ENCODE measurements at places on chromosomes 6 and 20.
A peak's percentile ranks its signal among the peaks of the same experiment; 100 is the strongest.

GRCh38 chr6:143368426-143368825, 82.1 kb downstream of the ADAT2 start:
- DNase-seq: no peak

GRCh38 chr6:149336609-149336928, 19.1 kb downstream of the TAB2 start:
- no peak for DNase-seq

DNA sequence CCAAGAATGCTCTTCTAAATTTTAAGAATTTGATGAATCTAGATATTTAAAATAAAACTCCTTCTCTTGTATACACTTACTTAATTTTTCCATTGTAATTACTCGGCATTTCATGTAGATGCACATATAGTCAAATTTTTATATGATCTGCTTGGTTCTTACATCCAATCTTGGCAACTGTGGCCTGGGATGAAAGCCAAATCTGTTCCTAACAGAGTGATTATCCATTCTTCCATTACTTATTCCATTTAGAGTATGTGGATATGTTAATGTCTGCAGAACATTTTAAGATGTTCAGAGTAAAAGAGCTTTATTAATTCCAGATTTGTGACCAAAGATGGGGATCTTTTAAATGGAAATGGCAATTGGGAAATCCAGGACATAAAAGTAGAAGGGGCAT, 144.1 kb upstream of the PDE7B start:
- no peak for DNase-seq

DNA sequence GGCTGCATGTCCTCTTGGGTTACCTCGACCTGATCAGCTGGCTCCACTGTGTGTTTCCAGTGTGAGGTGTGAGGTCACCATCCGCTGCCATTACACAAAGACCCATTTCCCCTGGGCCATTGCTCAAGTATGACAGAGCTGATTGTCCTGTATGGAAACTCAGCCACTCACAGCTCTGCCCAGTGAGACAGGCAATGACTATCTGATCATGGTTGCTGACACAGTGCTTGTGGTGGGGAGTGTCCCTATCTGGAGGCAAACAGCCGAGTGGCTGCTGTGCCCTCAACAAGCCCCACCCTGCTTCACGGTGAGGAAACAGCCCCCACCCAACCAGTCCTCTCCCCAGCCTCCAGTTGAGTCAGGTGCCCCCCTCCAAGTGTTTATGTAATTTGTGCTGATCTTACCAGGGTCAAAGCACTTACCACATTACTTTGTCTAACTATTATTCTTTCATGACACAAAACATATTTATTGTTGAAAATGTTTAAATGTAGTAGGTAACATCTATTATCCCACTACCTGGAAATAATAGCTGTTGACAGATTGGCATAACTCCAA, 11.7 kb upstream of the MAPK13 start:
- DNase-seq: peak; percentile 69

GRCh38 chr6:50850223-50851048, 31.8 kb downstream of the TFAP2B start:
- DNase-seq: peak; percentile 88

DNA sequence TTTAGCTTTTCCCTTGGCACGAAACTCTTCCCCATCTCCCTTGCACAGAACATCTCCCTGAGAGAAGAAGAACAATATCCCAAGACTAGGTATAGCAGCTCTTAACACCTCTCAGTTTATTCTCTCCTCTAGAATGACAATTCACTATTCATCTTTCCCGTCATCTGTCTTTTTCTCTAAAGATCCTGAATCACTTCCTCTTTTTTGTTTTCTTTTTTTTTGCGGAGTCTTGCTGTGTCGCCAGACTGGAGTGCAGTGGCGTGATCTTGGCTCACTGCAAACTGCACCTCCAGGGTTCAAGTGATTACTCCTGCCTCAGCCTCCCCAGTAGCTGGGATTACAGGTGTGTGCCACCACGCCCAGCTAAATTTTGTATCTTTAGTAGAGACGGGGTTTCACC, 574.4 kb upstream of the MAP3K7 start:
- DNase-seq: no peak

- peak; percentile 26 for DNase-seq
Measured at GRCh38 chr6:41269716-41270115, 16.8 kb downstream of the TREM1 start.

DNA sequence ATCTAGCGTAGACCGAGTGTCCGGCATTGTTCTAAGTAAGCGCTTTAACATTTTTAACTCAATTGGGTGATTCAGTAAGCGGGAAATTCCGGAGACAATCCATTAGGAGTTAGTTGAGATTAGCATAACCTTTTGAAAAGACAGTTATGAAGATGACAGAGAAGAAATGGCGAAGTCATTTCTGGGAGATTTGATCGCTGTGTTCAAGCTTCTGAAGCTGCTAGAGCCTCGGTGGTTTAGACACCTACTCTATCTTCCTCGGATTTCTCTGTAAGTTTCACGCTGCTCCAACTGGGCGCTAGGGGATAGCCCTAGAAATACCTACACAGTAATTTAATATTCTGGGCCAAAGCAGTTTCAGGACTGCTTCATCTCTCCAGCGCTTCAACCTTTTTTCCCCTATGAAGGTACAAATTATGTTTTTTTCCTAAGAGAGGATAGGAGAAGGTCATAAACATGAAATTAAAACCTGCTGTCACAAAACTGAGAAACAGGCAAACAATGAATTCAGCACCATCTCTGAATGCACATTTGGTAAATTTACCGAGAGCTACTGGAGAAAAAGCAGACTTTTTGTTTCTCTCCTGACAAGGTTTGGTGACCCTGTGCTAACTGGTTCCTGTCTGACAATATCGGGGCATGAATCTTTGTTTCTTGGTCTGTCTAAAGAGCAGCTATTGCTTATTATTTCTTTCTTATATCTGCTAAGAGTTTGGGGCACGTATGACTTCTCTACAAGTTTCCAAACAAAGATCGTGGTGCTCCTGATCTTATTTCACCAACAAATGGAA, 22.4 kb downstream of the ZNF311 start:
- DNase-seq: no peak

- DNase-seq: no peak
Measured at GRCh38 chr6:19245656-19246055, 591.5 kb upstream of the ID4 start.

DNA sequence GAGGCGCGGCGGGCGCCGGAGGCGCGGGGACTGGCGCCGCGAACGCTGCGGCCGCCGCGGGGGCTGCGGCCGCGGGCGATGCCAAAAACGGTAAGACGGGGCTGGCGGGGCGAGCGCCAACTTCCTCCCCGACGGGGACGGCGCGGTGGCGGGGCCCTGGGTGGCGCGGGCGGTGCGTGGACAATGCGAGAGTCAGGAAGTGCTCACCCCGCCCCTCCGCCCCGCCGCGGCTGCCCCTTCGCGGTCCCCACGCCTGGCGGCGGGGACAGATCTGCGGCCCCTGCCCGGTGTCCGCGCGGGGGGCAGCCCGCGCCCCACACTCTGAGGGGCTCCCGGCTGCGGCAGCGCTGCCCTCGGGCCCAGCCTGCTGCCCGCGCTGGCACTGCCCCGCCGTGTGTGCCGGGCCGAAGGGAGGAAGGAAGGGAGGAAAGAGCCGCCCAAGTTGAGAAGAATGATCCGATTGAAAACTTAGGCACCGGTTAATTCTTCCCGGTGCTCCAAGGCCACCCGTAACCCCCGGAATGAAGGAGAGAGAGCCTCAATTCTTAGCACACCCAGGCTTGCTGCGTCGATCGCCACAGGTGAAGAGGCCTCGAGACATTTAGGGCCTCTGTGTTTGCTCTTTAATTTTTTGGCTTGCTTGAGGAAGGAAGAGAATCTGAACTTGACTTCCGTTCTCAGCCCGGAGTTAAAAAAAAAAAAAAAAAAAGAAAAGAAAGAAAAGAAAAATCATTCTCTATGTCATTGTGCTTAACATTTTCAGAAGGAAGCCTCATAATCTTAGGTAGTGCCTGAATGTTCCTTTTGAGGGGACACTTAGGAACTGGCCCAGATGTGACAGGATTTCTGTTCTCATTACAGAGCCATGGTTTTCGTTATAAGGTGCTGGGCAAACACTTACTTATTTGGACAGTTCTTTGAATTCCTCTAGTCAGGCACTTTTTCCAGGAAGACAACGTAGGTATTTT, 982 bp downstream of the HECA start:
- DNase-seq: peak; percentile 58

DNA sequence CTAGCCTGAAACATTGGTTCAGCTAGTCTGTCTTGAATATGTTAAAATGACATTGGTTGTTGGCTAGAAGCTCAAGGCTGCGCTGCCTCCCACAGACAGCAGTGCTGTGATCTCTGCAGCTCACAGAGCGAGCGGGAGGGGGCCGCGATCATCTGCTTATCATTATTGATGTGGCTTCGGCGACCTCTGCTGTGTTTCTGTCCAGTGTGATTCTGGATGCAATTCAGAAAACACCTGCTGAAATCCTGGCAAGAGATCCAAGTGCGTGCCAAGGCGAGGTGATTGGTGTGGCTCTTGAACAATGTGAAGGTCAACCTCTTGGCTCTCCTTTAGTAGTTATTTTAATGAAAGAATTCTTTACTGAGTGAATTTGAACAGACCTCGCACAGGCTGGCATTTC, 142.3 kb upstream of the SASH1 start:
- DNase-seq: no peak

GRCh38 chr6:90610301-90610750, 23.5 kb upstream of the MAP3K7 start:
- peak; percentile 53 for DNase-seq

GRCh38 chr6:3194535-3195419, 32.7 kb downstream of the TUBB2B start:
- DNase-seq: peak; percentile 75

GRCh38 chr6:160974304-160974771, 17.2 kb upstream of the MAP3K4 start:
- no peak for DNase-seq

- peak; percentile 29 for DNase-seq
Measured at GRCh38 chr6:33992191-33992590, 153.7 kb downstream of the GRM4 start.

DNA sequence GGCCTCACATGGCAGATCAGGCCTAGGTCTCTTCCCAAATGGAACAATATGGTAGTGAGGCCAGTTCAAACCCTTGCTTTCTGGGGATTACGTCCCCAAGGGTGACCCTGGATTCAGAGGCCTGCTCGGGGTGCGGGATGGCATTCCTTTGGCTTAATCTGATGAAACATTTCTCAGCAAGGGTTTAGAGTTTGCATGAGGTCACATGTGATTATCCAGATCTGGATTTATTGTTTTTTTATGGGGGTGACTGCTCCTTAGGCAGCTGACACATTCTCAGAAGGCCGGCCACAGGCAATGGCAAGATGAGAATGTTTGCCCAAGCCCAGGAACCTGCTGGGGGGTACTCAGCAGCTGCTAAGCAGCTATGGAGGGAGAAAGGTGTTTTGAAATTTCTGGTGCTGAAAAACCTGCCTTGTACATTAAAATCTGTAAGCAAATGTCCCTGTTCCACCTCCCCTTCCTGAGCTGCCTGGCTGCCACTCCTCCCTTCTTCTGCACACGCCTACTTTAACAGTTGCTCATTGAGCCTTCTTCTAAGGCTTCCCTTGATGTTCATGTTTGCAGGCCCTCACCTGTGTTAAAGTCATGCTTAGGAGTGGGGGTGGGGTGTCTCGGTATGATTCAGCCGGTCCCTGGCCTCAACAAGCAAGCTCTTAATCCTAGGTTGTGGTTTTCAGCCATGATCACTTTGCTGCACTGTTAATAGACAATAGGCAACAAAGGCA, 37.9 kb upstream of the FUCA2 start:
- no peak for DNase-seq

DNA sequence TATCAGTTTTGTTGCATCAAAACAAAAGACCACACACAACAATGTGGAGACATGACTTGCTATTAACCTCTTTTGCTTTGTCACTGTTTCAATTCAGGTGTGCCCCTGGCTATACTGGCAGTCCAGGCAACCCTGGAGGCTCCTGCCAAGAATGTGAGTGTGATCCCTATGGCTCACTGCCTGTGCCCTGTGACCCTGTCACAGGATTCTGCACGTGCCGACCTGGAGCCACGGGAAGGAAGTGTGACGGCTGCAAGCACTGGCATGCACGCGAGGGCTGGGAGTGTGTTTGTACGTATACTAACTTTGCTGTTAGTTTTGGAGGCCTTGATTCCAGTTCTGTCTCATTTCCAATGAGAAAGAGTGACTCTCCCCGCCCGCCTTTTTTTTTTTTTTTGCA, 356.9 kb downstream of the ARHGAP18 start:
- DNase-seq: peak; percentile 60

DNA sequence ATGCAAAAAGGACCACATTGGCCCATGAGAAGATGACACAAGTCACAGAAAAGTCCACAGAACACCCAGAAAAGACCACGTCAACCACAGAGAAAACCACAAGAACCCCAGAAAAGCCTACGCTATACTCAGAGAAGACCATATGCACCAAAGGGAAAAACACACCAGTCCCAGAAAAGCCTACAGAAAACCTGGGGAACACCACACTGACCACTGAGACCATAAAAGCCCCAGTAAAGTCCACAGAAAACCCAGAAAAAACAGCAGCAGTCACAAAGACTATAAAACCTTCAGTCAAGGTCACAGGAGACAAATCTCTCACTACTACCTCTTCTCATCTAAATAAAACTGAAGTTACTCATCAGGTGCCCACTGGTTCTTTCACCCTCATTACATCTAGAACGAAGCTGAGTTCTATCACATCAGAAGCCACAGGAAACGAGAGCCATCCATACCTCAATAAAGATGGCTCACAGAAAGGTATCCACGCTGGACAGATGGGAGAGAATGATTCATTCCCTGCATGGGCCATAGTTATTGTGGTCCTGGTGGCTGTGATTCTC, 11.2 kb downstream of the MUCL3 start:
- no peak for DNase-seq

- DNase-seq: no peak
Measured at GRCh38 chr6:14888575-14889000, 357.3 kb upstream of the JARID2 start.

- no peak for DNase-seq
Measured at GRCh38 chr6:107021446-107022185, 6.4 kb upstream of the MTRES1 start.

DNA sequence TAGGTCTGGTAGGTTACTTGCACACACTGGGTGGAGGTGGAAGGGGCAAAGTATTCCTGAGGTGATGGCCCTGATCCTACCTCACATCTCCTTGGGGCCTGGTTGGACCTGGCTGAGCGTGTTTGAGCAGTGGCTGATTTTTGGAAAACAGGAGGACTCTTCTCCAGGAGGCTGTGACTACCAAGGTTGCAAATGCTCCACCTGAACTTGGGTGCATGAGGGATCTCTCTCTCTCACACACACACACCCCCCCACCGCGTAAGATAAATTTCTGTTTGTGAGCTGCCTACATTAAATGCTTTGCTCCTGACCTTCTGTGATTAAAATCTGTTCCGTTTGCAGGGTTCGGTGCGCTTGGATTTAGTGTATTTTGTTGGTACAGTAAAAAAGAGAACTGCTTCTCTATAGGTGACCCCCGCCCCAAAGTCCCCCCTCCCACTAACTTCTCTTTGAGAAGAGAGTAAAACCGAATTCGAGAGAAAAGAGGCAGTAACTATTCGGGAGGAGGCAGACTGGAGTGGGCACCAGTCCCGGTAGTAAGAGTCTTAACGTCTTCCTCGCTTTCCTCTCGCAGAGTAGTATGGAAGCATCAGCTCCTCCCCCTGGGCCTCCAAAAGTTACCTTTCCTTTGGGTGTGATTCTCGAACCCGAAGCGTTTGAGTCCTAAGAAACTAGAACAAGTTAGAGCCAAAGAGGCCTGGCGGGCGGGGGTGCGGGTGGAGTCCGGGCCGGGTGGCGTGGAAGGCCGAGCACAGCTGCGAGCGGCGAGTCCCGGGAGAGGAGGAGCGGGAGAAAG, 585 bp upstream of the DSE start:
- DNase-seq: peak; percentile 82

All from islet precursor cell (in vitro differentiated cells).